ENCODE measurements at places on chromosomes 2 and 18. TPM values are rescaled to one million over a fixed set of nuclear protein-coding genes. Genes with fewer than 3 reads are reported as not detected.

TCF7L1 gene
- 27.4 TPM for total RNA-seq

GRCh38 chr2:127570282-127571250, 35.1 kb downstream of the MYO7B start:
- DNase-seq, result peak; percentile 54

- no peak for DNase-seq
Measured at GRCh38 chr2:135986507-135986906, 1.1 kb upstream of the DARS1 start.

DNA sequence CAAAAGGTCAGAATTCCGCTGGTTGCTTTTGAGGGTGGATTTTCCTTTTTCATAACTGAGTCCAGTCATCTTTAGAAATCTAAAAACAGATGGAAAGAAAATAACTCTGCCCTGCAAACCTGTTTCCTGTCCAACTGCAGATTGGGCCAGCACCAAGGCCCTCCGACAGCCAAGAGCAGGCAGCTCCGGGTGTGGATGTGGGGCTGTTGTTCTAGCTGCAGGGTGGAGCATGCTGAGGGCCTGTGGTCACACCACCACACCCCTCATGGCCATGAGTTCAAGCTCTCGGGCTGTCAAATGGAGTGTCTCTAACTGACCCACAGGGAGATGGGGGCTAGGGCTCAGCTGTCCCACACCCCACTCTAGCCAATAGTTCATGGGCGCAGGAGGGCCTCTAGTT, 69.3 kb upstream of the BZW1 start:
- DNase-seq, result no peak

GRCh38 chr2:215843579-215843978, 169.8 kb downstream of the MREG start:
- DNase-seq, result no peak

DNA sequence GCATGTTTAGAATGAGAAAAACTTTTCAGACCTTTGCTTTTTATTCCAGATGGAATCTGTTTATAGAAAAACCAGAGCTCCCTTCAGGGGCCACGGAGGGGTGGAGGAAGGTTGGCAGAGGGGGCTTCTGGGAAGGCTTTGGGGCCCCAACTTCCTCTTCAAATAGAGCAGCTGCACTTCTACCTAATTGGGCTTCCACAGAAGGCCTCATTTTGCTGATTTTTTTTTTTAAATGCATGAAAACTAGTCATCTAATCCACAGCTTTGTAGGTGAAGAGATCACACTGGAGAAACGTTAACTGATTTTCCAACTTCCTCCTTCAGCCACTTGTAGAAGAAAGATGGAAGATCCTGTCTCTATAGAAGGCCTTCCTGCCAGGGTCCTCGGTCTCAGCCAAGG, 181.8 kb downstream of the BCL11A start:
- no peak for DNase-seq

Data from type B pancreatic cell (in vitro differentiated cells).